ENCODE measurements at places on chromosomes 4 and X.

DNA sequence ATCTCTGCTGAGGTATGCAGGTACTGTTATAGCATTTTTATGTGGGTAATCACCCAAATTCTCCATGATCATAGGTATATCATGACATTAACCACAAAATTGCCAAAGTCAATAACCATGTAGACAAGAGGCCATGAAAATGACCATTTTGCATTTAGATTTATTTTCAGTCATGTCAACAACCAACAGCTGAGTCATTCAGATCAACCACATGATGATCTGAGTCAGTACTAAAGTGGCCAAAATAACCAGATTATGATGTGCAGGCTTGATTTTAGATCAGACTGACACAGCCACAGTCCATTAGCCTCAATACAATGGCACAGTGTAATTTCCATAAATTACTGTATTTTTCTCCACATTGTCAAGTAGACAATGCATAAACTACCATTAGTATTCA is 240.5 kb downstream of the GRIA3 start:
- no peaks in the 10 kb centered on the region for H3K27me3 ChIP-seq
- no peak for DNase-seq
- H3K4me1 ChIP-seq = no peaks in the 10 kb centered on the region
- no peak overlapping the region for H3K4me3 ChIP-seq
- H3K36me3 ChIP-seq = no peaks in the 10 kb centered on the region

- H3K27ac ChIP-seq = no peak overlapping the region
- H3K36me3 ChIP-seq = no peaks in the 10 kb centered on the region
- no peaks in the 10 kb centered on the region for H3K27me3 ChIP-seq
- H3K4me3 ChIP-seq = no peak overlapping the region
- H3K4me1 ChIP-seq = peaks cover 32% of the 10 kb centered on the region
Measured at GRCh38 chr4:125268068-125268755, 46.5 kb upstream of the FAT4 start.

DNA sequence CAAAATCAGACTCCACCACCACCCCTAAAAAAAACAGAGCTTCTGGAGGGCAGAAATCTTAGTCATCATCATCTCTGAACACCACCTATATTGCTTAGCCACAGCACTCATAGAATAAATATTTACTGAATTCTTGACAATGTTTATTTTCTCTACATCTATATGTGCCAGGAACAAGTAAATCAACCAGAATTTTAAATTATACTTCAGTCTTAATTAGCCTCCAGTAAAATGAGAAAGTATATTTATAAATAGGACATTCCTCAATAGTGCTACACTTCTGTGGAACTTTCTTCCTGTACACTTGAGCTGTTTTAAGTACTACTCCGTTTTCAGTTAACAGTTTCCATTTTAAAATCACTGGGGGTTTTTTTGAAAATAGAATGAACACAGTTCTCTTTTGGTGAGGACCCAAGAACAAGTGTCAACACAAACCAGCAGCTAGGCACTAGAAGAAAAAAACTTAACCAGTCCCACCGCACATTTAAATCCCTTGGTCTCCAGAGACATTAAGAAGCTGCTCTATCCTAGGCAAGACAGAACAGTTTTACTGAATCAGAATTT is 25.5 kb downstream of the SMIM14 start:
- no peaks in the 10 kb centered on the region for H3K36me3 ChIP-seq
- H3K4me3 ChIP-seq = no peak overlapping the region
- H3K27me3 ChIP-seq = no peaks in the 10 kb centered on the region
- no peak overlapping the region for H3K27ac ChIP-seq

- no peak overlapping the region for H3K4me3 ChIP-seq
- no peaks in the 10 kb centered on the region for H3K36me3 ChIP-seq
- no peaks in the 10 kb centered on the region for H3K4me1 ChIP-seq
- H3K27ac ChIP-seq = no peak overlapping the region
- DNase-seq = no peak
- H3K27me3 ChIP-seq = no peaks in the 10 kb centered on the region
Measured at GRCh38 chr4:180377741-180378140, 1865.5 kb upstream of the TENM3 start.

DNA sequence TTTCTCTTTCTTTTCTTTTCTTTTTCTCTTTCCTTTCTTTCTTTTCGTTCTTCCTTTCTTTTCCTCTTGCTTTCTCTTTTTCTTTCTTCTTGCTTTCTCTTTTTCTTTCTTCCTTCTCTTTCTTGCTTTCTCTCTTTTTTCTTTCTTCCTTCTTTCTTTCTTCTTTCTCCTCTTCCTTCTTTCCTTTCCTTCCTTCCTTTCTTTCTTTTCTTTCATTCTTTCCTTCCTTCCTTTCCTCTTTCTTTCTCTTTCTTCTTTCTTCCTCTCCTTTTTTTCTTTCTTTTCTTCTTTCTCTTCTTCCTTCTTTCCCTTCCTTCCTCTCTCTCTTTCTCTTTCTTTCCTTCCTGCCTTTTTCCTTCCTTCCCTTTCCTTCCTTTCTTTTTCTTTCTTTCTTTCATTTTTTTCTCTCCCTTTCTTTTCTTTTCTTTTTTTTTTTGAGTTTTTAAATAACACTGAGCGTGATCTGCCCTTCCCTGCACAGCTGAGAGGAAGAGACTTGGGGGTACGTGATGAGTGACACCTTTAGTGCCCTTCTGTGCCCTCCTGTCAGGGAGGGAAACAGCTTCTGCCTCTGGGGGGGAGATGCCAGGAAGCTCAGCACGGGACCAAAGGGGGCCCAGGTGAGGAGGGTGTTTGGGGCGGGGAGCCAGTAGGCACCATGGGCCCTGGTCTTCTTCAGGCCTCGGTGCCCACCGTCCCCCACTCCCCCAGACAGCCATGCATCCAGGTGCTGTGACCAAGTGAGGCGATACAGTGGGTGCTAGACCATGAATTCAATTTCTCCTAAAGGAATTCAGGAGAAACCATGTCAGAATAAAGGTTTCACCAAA is 36.6 kb upstream of the CDKN2AIP start:
- H3K36me3 ChIP-seq = no peaks in the 10 kb centered on the region
- H3K4me1 ChIP-seq = peaks cover 27% of the 10 kb centered on the region
- H3K27ac ChIP-seq = peak overlapping the region; percentile 32
- no peak for DNase-seq
- H3K4me3 ChIP-seq = peak overlapping the region; percentile 38

DNA sequence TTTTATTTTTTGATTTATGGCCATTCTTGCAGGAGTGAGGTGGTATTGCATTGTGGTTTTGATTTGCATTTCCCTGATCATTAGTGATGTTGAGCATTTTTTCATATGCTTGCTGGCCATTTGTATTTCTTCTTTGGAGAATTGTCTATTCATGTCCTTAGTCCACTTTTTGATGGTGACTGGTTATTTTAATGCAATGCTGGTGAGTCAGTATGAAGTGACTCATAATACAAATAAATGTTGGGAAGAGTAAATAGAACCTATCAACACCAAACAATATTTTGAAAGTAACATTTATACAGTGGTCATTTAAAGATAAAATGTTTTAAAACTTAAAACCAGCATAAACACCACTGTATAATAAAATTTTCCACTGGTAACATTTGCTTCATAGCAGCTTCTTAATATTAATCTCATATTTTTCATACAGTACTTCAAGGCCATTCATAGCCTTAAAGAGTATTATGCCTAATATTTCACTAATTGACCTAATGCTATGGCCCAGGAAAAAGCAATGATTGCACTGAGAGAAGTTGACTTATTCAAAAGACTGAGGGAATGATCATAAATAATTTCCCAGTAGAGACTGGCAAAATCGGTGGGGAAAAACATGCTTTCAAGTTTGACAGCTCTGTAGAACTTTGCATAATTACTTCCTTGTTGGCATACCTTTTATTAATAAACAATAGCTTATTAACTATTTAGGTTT is 33.9 kb downstream of the CASK start:
- H3K27ac ChIP-seq = no peak overlapping the region
- peaks cover 5% of the 10 kb centered on the region for H3K4me1 ChIP-seq
- H3K4me3 ChIP-seq = no peak overlapping the region
- no peaks in the 10 kb centered on the region for H3K27me3 ChIP-seq
- no peaks in the 10 kb centered on the region for H3K36me3 ChIP-seq
- DNase-seq = no peak

GRCh38 chr4:168610911-168611530 is 114.2 kb downstream of the PALLD start:
- no peaks in the 10 kb centered on the region for H3K27me3 ChIP-seq
- no peaks in the 10 kb centered on the region for H3K4me1 ChIP-seq

DNA sequence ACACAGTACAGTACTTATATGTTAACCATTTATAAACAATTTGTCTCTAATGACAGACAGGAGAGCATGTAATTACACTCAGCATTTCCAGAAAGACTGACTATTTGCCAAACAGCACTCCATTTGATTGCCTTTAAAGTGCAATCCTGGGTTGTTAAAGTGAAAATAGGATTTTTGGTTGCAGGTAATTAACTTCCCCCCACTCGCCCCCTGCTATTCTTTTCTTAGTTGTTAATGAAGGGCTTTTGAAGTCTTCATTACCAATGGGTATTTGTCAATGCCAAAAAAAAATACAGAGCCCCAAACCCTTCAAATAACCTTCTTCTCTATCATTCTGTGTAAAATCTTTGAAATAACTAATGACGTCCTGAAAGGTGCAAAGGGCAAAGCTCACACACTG is 825.6 kb downstream of the STPG2 start:
- no peak overlapping the region for H3K27ac ChIP-seq
- no peaks in the 10 kb centered on the region for H3K36me3 ChIP-seq
- no peaks in the 10 kb centered on the region for H3K4me1 ChIP-seq
- H3K4me3 ChIP-seq = no peak overlapping the region

- H3K36me3 ChIP-seq = no peaks in the 10 kb centered on the region
- H3K4me1 ChIP-seq = peaks cover 32% of the 10 kb centered on the region
- DNase-seq = no peak
- peak overlapping the region; percentile 54 for H3K4me3 ChIP-seq
- no peaks in the 10 kb centered on the region for H3K27me3 ChIP-seq
- peak overlapping the region; percentile 72 for H3K27ac ChIP-seq
Measured at GRCh38 chr4:5711479-5712184, 631 bp downstream of the EVC start.

GRCh38 chr4:148776941-148777340 is 334.7 kb upstream of the NR3C2 start:
- H3K4me1 ChIP-seq = no peaks in the 10 kb centered on the region
- H3K4me3 ChIP-seq = no peak overlapping the region
- no peaks in the 10 kb centered on the region for H3K36me3 ChIP-seq
- DNase-seq = no peak

DNA sequence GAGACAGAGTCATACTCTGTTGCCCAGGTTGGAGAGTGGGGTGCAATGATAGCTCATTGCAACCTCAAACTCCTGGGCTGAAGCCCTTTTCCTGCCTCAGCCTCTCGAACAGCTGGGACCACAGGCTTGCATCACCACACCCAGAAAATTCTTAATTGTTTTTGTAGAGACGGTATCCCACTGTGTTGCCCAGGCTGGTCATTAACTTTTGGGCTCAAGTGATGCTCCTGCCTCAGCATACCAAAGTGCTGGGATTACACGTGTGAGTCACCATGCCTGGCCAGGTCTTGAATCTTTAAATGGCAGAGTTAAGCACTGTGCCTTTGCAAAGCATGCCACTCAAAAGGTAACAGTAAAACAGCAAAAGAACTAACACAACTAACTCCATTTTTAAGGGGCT is 28.6 kb upstream of the BBS12 start:
- no peak overlapping the region for H3K4me3 ChIP-seq
- DNase-seq = no peak
- H3K27ac ChIP-seq = no peak overlapping the region
- no peaks in the 10 kb centered on the region for H3K36me3 ChIP-seq
- no peaks in the 10 kb centered on the region for H3K4me1 ChIP-seq

DNA sequence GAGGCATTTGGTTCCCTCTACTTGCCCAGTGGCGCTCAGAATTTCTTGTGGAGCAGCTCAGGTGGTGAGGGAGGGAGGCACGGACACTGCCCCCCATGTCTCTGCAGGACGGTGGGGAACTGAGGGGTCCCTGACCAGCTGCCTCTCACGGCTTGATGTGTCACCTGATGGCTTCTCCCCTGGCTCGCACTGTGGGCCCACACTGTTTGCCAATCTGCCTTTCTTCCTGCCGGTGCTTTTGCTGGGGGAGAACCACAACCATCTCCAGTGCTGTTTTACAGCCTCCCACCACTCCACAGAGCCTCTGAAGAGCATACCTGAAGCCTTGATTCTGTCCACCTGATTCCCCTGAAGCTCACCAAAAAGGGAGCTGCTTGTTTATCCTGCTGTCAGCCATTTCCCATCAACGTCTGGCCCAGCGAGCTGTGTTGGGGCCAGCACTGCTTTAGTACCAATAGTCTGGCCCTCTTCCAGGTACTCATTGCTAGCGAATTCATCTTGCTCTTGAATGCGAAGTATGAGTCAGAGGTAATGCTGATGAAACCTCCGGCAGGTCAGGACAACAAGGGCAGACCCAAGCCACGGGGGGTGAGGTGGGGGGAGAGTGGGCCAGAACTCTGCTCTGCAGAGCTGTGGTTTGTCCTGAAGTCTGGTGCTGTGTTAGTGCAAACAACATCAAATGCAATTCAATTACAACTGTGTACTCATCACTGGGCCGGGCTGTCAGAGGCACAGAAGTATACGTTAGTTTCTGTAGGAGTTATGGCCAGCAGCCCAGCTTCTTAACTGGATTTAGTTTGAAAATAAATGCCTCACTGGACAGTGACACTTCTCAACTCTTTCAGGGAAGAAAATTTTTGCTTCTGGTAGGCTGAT is 208.3 kb upstream of the JADE1 start:
- no peaks in the 10 kb centered on the region for H3K36me3 ChIP-seq
- peak overlapping the region; percentile 39 for H3K27ac ChIP-seq
- H3K4me1 ChIP-seq = peaks cover 32% of the 10 kb centered on the region
- no peaks in the 10 kb centered on the region for H3K27me3 ChIP-seq
- H3K4me3 ChIP-seq = no peak overlapping the region
- DNase-seq = no peak

GRCh38 chr4:99720206-99720605 is 62.6 kb upstream of the C4orf54 start:
- no peak for DNase-seq
- H3K4me1 ChIP-seq = peaks cover 36% of the 10 kb centered on the region
- H3K27me3 ChIP-seq = no peaks in the 10 kb centered on the region
- no peaks in the 10 kb centered on the region for H3K36me3 ChIP-seq

GRCh38 chr4:127709456-127709855 is 20.7 kb upstream of the SLC25A31 start:
- peaks cover 27% of the 10 kb centered on the region for H3K36me3 ChIP-seq
- peak overlapping the region; percentile 80 for H3K27ac ChIP-seq
- no peaks in the 10 kb centered on the region for H3K4me1 ChIP-seq
- no peaks in the 10 kb centered on the region for H3K27me3 ChIP-seq
- DNase-seq = no peak

GRCh38 chrX:1475481-1475880 is 22.8 kb upstream of the ASMTL start:
- no peaks in the 10 kb centered on the region for H3K27me3 ChIP-seq
- no peaks in the 10 kb centered on the region for H3K4me1 ChIP-seq
- no peak overlapping the region for H3K4me3 ChIP-seq
- no peak for DNase-seq
- H3K36me3 ChIP-seq = no peaks in the 10 kb centered on the region
- no peak overlapping the region for H3K27ac ChIP-seq

Data from esophagus squamous epithelium (tissue), 5 donors.